ENCODE measurements at places on chromosomes 4 and X.

DNA sequence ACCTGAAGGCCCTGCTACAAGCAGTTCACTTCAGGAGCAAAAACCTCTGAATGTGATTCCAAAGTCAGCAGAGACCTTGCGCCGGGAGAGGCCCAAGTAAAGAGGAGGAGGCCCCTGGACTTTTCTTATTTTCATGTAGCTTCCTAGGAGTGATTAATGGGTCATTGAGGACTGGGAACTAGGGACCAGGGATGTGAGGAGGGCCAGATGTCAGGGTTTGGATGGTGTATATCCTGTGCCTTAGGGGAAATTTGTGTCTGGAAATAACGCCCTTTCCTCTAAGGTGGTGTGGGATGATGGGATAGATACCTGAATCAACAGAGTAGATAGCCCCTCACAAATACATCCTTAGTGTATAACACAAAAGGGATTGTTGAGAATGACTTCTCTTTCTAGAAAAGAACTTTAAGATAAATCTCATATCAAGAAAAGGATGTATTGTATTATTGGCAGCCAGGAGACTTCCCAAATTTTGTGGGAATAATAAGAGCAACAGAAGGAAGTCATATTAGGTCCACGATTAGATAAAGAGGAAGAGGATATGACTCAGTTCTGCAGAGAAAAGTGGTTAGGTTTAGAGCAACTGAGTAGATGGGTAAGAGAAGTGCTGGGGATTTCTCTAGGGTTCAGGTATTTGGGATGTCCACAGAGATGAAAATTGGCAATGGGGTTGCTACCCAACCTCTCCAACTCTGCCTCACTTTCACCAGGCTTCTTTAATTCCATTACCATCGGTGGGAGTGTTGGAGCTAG is 1.1 kb downstream of the ITGB1BP2 start:
- no peak for DNase-seq

- DNase-seq: no peak
These were observed 254.2 kb downstream of the DHX15 start for GRCh38 chr4:24330172-24330571.

- no peak for DNase-seq
These were observed 54.1 kb downstream of the TLR10 start for GRCh38 chr4:38728631-38729141.

- DNase-seq: no peak
These were observed 51.8 kb downstream of the RGS12 start for GRCh38 chr4:3344596-3344995.

GRCh38 chr4:143337600-143338287 is 1.1 kb downstream of the GAB1 start:
- DNase-seq: peak; percentile 57

DNA sequence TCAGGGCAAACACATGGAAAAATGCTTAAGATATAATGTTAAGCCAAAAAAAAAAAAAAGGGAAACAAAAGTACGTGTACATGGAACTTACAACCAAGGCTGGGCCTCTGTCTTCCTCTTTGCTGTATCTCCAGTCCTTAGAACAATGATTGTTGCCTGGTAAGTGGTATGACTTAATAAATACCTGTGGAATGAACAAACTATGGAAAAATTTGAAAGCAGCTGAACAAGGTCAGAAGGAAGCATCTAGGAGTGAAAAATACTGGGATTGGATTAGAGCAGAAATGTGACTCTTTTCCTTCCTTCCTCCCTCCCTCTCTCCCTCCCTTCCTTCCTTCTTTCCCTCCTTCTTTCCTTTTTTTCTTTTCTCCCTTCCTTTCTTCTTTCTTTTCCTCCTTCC is 54.2 kb upstream of the SMIM10 start:
- DNase-seq: peak; percentile 42

DNA sequence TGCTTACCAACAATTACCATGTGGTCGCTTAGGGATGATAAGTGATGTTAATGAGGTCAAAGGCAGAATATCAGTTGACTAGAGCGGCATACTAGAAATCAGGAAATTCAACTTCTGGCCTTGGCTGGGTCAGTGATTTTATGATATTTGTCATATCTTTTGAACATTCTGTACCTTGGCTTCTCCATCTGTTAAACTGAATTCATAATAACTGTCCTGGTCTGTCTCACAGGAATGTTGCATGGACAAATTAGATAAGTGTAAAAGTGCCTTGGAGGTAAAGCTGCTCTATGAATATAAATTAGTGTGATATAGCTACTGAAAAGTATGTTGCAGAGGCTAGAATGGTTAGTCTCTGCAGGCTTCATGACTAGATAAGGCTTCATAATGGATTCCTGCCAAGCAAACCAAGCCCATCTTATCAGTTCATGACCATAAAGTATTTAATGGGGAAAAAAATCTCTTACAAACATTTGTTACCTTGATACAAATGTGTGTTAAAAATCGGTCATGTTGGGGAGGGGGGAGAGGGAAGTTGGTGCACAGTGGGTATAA is 104.6 kb upstream of the BMPR1B start:
- DNase-seq: no peak

- DNase-seq: no peak
These were observed 370.7 kb downstream of the FBXW7 start for GRCh38 chr4:152165146-152165545.

GRCh38 chr4:336099-336892 is 1.3 kb upstream of the ZNF141 start:
- DNase-seq: peak; percentile 59

- no peak for DNase-seq
These were observed 211.6 kb downstream of the CENPC start for GRCh38 chr4:67333664-67334063.

DNA sequence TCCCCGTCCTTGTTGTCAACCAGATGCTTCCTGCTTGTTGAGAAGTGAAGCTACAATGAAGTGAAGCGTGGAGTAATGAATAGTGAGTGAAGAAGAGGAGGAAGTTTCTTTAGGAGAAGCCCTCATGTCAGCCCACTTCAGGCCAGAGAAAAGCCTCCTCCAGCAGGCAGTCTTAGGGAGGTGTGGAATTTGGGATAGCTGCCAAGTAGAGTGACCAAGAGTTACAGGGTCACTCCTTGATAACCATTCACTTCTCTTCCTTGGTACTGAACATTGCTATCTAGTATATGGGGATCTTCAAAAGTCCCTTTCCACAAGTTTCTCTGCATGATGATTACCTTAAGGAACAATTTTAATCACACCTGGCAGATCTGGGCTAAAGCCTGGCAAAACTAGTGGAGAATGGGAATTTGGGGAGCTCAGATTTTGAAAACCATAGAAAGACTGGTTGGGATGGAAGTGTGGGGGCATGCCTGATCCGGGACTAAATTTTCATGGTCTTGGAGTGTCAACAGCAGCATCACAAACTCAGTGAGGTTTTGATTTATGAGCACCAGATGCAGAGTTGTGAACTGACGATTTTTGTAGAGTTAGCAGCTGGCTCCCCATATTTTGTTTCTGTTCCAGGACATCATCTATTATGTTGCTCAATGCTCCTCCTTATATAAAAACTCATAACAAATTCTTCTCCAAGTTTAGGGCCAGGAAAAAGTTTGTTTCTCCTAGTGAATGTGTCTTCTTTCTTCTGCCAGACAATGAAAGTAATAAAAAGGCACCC is 53.1 kb downstream of the IGSF1 start:
- no peak for DNase-seq

- no peak for DNase-seq
These were observed 188.2 kb downstream of the SPCS3 start for GRCh38 chr4:176507845-176508533.

DNA sequence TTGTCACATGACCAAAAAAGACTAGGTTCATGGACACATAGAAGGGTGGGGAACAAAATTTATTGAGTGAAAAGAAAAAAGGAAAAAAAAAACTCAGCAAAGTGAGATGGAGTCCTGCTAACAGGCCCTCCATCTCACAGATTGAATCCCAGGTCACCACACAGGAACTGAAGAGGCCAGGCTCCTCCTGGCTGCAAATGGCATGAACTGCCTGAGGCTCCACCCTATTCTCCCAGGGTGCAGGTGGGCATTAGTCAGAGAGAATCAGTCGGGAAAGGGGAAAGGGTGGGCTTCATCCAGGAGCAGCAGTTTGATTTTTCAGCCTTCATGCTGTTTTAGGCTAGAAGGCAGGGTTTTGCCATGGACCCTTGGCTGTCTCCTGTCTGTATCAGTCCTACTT is 128.5 kb upstream of the GRID2 start:
- no peak for DNase-seq

DNA sequence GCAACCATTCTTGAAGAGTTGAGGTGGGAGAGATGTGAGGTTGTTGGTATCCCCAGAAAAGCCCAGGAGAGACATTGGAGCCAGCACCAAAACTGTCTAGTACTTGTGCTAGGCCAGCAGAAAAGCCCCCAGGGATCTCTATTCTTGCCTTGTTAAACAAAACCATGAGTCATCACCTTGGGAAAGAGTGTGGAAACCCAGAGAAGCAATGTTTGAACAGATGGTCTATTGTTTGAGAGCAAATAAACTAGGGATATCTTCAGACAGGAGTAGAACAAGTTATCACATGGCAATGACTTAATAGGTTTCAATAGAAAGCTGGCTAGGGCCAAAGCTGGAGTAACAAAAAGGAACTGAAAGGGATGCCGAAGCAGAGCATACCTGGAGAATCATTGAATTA is 195.7 kb upstream of the CASK start:
- peak; percentile 24 for DNase-seq

DNA sequence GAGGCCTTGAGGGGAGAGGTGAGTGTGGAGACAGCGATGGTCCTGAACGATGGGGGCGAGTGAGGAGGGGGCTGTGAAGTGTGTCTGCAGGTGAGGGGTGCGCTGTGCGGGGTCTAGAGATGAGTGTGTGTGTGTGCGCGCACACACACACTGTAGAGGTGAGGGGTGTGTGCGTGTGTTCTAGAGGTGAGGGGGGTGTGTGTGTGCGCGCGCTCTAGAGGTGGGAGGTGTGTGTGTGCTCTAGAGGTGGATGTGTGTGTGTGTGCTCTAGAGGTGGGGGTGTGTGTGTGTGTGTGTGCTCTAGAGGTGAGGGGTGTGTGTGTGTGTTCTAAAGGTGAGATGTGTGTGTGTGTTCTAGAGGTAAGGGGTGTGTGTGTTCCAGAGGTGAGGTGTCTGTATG is 574 bp downstream of the BST1 start:
- DNase-seq: no peak

DNA sequence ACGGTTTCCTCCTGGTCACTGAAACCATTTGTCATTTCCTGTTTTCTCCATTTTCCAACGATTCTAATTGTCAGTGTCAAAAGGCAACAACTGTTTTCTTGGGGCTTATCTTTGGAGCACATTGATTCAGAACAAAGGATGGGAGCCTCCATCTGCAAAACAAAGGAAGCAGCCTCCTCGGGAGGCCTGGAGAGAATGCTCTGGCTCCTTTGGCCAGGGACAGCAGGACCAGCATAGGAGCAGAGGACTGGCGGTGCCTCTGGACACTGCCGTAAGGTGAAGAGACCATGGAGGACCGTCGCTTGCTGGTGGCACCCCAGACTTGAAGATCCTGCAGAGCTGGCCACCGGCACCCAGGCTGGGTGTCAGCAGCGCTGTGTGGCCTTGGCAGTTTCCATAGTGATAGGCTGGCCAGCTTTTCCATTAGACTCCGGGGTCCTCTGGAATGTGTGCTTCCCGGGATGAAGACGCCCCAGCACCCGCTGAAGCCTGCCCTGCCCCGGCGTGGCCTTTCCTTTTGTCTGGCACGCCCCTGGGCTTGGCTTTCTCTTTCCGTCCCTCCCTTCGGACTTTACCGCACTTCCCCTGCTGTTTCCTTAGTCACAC is 61.1 kb upstream of the MTM1 start:
- DNase-seq: peak; percentile 37

- DNase-seq: no peak
These were observed 138.6 kb downstream of the HDX start for GRCh38 chrX:84363663-84364062.

DNA sequence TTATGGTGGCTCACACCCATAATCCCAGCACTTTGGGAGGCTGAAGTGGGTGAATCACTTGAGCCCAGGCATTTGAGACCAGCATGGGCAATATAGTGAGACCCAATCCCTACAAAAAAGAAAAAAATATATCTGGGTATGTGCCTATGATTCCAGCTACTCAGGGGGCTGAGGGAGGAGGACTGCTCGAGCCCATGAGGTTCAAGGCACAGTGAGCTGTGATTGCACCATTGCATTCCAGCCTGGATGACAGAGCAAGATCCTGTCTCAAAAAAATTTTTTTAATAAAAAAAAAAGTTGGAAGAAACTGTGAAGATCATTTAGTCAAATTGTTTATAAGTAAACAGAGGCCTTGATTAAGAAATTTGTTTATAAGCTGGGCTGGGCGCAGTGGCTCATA is 39.7 kb downstream of the KLHL8 start:
- no peak for DNase-seq

DNA sequence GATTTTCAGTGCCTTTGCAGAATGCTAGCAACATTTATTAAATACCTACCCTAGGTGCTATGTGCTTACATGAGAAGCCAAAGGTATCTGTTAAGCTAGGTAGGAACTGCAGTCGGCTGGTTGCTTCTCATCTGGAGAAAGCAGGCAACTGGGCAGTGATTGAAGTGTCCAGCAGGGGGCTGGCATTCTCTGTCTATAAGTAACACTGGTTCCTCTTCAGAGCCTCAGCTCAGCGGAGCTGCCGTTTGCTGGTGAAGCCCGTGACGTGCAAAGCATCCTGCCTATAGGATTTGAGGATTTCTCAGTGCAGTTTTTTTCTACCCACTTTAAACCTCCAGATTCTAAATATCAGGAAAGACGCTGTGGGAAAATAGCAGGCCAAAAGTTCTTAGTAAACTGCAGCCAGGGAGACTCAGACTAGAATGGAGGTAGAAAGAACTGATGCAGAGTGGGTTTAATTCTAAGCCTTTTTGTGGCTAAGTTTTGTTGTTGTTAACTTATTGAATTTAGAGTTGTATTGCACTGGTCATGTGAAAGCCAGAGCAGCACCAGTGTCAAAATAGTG is at the start of gene GRPR:
Gene GRPR (plus strand): TSS at position 344 of the 565 bp plus-strand sequence. CDS start 389 bp downstream, outside the sequence.
- DNase-seq: peak; percentile 72

GRCh38 chr4:143082701-143083100 is 102.0 kb upstream of the USP38 start:
- DNase-seq: no peak

DNA sequence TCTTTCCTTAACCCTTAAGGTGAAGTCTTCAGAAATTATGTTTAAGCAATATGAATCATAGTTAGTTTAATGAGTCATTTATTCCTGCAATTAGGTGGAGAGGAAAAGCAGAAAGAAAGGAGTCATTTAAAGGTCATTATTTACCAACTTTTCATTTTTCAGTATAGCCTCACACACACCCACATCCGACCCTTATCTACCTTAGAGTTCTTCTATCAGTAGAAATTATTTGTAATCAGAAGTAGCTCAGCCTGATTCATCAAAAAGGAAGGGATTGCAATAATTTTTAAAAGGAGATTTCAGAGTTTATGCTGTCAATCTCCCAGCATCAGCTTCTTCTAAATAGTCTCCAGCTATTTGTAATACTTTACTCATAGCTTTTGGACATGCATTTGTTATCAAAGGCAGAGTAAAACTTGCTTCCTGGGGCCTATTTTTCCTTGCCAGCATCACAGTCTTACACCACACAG is 5.9 kb downstream of the ANXA10 start:
- no peak for DNase-seq

DNA sequence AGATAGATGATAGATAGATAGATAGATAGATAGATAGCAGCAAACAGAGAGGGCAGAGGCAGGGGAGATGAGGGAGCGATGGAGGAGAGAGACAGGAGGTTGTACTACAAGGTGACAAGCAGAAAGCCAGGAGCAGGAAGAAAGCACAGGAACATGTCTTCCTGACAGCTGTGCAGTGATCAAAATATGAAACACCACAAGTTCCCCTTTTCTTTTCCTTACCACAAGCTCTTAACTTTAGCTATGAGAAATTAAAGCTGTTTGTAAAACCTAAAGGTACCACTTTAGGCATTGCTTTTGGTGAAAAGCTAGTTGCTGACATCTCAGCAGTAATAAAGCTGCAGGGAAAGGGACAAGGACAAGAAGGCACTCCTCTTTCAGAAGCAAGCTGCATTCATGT is 9.1 kb upstream of the MAGED4B start:
- DNase-seq: no peak
